ENCODE measurements at places on chromosomes 4 and X.

GRCh38 chr4:141567326-141567915, 69.0 kb upstream of the IL15 start:
- peak; percentile 38 for DNase-seq

DNA sequence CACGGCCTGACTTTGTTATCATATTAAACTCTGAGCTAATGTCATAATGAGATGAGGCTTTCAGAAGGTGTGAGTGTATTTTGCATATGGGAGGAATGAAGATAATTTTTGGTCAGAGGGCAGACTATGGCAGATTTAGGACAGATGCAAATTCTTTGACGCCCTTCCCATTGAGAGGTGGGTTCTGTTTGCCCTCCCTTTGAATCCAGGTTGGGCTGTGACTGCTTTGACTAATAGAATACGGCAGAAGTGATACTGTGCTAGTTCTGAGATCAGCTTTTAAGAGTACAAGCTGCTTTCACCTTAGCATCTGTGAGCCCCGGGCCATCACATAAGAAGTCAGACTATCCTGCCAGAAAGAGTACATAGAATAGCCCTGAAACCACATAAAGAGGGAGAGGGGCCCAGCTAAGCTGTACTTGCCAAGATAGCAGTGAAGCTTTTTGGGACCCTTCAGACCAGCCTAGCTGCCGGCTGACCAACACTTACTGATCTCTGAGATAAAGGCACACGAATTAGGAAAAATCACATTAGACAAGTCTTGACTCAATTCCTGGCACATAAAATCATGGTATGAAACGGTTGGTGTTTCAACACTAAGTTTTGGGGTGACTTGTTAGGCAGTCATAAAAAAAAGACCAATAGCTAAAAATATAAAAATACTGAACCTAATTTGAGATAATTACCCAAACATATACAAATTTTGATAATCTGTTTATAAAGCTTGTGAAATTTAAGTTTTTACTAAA, 166.7 kb upstream of the SH3RF1 start:
- DNase-seq: no peak

GRCh38 chr4:149993030-149993429, 85.2 kb upstream of the DCLK2 start:
- no peak for DNase-seq

DNA sequence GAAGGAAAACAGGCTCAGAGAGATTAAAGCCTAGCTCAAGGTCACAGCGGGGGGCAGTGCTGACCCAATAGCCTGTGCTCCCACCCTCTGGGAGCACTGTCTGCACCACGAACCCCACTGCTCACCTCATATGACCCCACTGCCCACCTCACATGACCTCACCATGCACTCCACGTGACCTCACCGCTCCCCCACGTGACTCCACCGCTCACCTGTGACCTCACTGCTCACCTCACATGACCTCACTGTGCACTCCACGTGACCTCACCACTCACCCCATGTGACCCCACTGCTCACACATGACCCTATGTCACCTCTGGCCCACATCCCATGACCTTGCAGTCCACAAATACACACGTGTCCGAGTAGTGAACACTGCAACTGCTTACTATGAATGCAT, 55.4 kb downstream of the ACOX3 start:
- DNase-seq: no peak

DNA sequence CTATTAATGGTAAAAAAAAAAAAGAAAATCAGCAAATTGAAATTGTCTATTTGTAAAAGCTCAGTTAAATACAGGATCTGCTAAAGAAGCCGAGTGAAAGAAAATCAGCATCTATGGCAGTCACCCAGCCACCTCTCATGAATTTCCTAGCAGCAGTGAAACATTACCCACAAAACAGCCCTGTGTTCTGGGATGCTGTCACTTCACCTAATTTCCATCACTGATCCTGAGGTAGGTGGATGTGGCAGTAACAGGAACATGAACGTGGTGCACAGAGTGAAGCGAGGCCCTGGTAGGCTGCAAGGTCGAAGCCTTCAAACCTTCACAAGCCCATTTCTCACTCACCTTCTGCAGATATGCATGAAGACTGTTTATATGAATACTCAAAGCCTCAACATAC, 65.2 kb downstream of the RXFP1 start:
- no peak for DNase-seq

All from HT-29 (cell line).